Activated CD4-positive, alpha-beta T cell treated with anti-CD3 and anti-CD28 coated beads for 4 hours (primary cell): ENCODE measurements at places on chromosomes 13 and 19.

DNA sequence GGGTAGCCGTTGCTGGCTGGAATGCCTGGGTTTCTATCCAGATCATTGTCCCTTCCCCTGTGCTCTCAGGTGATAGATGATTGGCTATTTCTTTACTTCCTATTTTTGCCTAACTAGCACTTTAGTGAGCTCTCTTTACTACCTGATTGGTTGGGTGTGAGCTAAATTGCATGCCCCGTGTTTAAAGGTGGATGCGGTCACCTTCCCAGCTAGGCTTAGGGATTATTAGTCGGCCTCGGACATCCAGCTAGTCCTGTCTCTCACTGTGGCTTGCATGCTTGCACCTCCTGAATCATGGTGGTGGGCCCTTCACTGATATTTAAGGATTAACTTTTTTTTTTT lies 10.1 kb downstream of the TTYH1 start:
- no peak for DNase-seq

DNA sequence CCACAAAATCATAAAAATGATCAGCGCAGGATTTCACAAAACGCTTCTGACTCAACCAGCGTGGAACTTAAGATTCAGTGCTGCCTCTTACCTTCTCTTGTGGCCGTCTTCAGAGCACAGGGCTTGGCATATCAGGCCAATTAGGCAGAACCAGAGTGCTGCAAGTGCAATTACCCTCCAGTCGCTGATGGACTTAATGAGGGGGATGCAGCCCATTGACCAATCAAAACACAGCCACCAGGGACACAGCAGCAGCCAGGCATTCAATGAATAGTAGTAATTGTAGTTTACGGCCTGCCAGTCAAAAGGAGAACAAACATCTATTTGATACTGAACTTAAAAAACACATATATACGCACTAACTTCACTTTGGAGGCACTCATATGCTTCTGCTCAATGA lies 38.2 kb downstream of the TMTC4 start:
- DNase-seq = no peak

GRCh38 chr19:53057904-53058580 lies 13.5 kb downstream of the ERVV-2 start:
- DNase-seq = no peak

DNA sequence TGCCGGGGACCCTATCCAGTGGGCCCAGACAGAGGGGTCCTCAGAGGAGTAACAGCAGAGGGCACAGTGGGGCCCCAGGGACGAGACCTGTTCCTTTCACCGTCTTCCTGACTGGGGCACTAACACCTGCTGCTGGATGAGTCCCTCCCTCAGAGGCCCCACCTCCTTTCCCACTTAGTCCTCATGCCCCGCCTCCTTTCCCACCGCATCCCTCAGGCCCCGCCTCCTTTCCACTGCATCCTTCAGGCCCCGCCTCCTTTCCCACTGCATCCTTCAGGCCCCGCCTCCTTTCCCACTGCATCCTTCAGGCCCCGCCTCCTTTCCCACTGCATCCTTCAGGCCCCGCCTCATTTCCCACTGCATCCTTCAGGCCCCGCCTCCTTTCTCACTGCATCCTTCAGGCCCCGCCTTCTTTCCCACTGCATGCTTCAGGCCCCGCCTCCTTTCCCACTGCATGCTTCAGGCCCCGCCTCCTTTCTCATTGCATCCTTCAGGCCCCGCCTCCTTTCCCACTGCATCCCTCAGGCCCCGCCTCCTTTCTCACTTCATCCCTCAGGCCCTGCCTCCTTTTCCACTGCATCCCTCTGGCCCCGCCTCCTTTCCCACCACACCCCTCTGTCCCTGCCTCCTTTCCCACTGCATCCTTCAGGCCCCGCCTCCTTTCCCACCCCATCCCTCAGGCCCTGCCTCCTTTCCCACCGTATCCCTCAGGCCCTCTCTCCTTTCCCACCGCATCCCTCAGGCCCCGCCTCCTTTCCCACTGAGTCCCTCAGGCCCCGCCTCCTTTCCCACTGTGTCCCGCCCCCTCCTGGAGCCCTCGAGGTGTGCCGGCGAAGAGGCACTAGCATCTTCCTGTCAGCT lies 6.7 kb downstream of the SPPL2B start:
- no peak for DNase-seq

DNA sequence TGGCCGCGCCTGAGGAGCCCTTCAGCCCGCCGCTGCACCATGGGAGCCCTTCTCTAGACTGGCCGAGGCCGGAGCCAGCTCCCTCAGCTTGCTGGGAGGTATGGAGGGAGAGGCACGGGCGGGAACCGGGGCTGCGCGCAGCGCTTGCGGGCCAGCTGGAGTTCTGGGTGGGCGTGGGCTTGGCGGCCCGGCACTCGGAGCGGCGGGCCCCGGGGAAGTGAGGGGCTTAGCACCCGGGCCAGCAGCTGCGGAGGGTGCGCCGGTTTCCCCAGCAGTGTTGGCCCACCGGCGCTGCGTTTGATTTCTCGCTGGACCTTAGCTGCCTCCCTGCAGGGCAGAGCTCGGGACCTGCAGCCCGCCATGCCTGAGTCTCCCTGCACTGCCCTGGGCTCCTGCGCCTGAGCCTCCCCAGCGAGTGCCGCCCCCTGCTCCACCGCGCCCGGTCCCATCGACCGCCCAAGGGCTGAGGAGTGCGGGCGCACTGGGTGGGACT lies 1890.0 kb upstream of the PCDH20 start:
- no peak for DNase-seq

- DNase-seq = no peak
Measured at GRCh38 chr13:45863709-45864590, 12.4 kb upstream of the SIAH3 start.

- DNase-seq = no peak
Measured at GRCh38 chr13:97999653-98000052, 46.2 kb downstream of the IPO5 start.

GRCh38 chr19:38030686-38031422 lies 123.8 kb downstream of the SIPA1L3 start:
- no peak for DNase-seq

- peak; percentile 63 for DNase-seq
Measured at GRCh38 chr13:75537401-75538365, at the start of gene COMMD6. Gene COMMD6 (minus strand): TSS chr13:75537841. CDS start chr13:75537805, 36 bp downstream.

DNA sequence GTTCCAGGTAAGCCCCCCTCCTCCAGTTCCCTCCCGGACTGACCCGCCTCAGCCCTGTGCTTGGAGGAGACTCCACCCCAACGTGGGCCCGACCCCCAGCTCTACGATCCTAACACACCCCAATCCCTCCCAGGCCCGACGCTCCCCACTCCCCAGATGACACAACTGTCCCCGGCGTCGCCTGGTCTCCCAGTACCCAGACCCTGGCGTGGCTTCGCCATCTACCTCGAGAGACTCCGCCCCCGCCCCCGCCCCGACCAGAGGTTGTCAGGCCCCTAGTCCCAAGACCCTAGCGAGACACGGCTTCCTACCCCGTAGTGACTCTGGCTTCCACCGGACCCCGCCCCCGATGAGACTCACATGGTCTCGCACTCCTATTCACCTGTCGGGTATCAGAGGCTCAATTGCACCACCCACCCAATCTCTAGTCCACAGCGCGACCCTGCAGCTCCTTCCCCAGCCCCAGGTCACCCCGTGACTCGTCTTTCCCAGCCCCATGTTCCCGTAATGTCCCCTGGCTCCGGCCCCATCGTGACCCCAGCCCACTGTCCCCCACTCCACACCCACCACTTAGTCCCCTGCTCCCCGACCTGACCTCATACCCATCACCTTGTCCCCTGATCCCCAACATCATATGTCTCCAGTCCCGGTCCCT lies 2.9 kb downstream of the CD37 start:
- DNase-seq = no peak

DNA sequence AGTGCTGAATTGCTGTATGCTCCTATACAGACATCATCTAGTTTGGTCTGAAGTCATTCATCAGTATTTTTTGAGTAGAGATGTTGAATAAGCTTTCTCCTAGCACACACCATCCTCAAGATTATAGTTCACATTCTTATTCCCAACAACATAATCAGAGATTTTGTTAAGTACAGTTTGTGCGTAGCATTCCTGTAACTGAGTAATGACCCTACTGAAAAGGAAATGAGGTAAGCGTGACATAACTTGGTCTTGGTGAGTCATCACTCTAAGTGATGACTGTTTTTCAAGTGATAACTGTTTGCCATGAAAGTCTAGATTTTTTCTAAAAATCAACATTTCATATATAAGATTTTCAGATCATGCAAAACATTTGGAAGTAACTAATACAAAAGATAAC lies 18.5 kb upstream of the FAM216B start:
- DNase-seq = no peak

DNA sequence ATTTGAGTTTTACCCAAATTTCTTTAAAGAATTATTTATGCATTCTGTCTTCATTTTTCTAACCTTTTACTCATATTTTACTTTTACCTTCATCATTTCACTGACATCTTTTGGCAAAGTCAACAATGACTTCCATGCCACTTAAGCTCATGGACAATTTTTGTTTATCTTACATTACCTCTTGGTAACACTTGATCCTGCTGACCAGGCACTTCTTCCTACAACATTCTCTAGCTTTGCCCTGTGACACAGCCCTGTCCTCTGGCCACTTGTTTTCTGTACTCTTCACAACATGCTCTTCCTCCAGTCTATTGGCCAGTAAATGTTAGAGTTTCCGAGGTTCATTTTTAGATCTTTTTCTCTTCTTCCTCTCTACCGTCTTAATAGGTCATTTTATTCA lies 377.2 kb downstream of the SUCLA2 start:
- no peak for DNase-seq

DNA sequence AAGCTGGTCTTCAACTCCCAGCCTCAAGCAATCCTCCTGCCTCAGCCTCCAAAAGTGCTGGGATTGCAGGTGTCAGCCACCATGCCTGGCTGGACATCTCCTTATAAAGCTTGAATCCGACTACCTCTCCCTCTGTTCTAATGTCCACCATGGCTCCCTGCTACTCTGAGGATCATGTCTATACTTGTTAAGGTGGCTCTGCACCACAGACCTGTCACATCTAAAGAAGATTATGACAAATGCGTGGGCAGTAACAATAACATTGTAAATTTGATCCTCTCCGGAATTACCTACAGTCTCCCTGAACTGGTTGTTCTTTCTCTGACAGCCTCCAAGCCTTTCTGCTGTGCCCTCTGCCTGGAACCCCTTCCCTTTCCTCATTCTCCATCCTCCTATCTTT lies 1.8 kb downstream of the NXNL1 start:
- no peak for DNase-seq

- DNase-seq = no peak
Measured at GRCh38 chr13:109389892-109390345, 396.5 kb downstream of the IRS2 start.

DNA sequence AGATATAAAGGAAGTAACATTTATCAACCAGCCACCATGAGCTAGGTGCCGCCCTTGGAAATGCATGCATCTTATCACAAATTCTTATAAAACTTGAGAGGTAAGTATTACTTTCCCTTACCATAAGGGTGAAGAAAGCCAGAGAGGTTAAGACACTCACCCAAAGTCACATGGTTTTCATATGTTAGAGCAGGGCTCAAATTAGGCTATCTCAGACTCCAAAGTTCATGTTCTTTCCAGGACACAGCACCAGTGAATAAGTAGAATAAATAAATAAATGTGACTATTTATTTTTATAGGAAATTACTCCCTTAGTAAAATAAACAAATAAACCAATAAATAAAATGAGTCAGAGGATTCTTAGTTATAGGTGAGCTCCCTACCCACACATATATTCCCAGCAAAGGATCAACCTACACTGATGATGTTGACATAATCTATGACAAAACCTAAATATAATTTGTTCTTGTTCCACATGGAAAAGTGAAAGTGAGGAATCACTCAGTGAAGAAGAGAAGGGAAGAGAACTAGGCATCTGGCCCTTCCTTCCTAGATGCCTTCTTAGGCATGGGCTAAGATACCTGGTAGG lies 27.2 kb downstream of the SPRY2 start:
- no peak for DNase-seq

DNA sequence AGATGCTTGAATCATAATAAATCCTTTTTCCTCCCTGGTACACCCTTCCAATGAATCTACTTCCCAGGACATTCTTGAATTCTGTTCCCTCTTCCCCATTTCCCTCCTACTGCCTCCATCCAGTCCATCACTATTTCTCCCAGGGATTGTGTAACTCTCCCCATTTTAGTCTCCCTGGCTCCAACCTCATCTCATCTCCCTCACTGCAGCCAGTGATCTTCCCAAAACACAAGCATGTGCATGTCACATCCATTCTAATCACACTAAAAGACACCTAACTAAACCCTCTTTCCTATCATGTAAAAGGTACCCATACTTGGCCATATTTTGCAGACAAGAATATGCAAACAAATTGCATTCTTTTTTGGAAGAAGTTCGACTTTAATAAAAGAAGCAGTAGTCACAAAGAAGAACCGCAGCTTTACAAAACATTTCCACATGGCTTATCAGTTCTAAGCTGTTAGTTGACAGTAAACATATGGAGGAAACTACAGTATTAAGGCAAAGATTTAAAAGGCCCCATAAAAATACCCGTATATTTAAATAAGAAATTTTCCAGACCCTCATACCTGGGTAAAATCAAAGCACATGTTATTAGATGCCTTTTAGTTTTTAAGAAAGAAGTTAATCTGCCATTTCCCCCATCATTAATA lies 111.0 kb downstream of the KCTD12 start:
- DNase-seq = no peak

DNA sequence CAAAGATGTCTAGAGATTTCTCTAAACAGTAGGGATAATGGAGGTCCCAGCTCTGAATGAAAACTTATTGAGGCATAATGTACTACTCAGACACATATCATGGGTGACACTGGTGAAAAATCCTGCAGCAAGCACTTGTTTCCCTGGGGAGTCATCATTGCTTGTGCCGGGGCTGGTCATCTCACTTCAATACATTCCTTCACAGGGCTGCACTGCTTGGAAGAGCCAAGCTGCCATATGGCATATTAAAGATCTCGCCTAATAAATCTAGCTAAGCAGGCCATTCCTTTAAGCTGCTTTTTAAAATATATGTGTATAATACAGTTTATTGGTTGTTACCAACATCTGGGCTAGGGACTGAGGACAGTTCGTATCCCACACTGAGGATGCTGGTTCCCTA lies 332.2 kb upstream of the GPC6 start:
- DNase-seq = no peak

GRCh38 chr19:5132698-5133651 lies 164.1 kb downstream of the KDM4B start:
- DNase-seq = no peak

GRCh38 chr13:98981369-98982080 lies 3.7 kb upstream of the DOCK9 start:
- DNase-seq = no peak

DNA sequence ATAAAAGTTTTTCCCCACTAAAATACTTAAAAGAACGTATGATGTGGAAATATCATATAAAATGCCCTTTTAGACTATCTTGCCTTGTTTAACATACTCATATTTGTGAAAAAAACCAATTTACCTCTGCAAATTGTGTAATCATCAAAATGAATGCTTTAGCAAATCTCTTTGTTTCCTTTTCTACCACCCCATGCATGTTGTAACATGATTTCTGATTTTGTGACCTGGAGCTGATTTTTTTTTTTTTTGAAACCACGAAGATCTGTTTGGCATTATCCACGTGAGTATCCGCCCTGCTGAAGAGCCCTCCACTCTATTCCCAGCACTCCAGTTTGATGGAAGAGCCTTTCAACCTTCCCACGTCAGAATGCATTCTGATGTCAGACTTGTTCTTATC lies 245.8 kb upstream of the NBEA start:
- DNase-seq = no peak

- DNase-seq = no peak
Measured at GRCh38 chr13:52975969-52976368, 52.6 kb upstream of the OLFM4 start.

- DNase-seq = no peak
Measured at GRCh38 chr13:51325837-51326236, 13.7 kb upstream of the SERPINE3 start.
